Muscle of leg (tissue), 16 donors: ENCODE measurements at places on chromosomes 6 and 20. TPM values are rescaled to one million over a fixed set of nuclear protein-coding genes. Genes with fewer than 3 reads are reported as not detected.

DNA sequence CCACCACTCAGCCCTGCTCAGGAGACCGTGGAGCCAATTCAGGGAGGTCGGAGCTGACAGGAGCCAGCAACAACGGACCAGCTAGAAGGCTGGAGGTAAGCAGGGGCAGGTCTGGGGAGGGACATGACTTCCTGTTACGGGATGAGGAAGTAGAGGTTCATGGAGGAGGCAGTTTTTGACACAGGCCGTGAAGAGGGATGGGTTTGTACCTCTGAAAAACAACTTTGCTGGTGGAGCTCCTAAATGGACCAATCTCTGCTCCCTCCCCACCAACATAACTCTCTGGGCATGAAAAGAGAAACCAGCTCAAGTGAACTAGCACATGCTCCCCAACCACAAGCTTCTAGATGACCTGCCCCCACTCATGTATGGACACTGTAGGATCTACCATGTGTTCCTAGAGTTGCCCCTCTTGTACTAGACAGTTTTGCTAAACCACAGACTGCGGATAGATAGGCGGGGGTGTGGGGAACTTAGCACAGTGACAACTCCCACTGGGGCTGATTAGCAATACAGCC, 31.4 kb downstream of the RALGAPA2 start:
- no peaks in the 10 kb centered on the region for H3K27me3 ChIP-seq
- H3K4me3 ChIP-seq: no peak overlapping the region
- no peak overlapping the region for H3K27ac ChIP-seq
- DNase-seq: no peak
- H3K4me1 ChIP-seq: no peaks in the 10 kb centered on the region

DNA sequence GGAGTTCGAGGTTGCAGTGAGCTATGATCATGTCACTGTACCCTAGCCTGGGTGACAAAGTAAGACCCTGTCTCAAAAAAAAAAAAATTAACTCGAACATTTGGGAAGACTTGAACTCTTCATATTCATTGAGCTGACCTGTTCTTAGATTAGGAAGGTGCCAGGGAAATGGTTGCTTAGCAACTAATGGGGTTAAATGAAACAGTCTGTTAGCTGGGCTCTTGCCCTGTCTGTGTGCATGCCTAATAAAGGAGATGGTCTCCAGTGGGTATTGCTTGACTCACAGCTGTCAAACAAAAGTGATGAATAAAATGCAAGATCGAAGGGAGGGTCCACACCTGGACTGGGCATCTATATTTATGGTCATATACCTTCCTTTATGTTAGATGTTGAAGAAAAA, 101.8 kb downstream of the KLHL32 start:
- no peaks in the 10 kb centered on the region for H3K36me3 ChIP-seq
- no peaks in the 10 kb centered on the region for H3K4me1 ChIP-seq
- H3K27ac ChIP-seq: no peak overlapping the region
- no peak for DNase-seq
- H3K27me3 ChIP-seq: no peaks in the 10 kb centered on the region

GRCh38 chr6:30875244-30876038, 8.9 kb upstream of the DDR1 start:
- no peaks in the 10 kb centered on the region for H3K27me3 ChIP-seq
- H3K4me3 ChIP-seq: no peak overlapping the region
- DNase-seq: no peak
- no peak overlapping the region for H3K27ac ChIP-seq
- peaks cover 21% of the 10 kb centered on the region for H3K4me1 ChIP-seq

DNA sequence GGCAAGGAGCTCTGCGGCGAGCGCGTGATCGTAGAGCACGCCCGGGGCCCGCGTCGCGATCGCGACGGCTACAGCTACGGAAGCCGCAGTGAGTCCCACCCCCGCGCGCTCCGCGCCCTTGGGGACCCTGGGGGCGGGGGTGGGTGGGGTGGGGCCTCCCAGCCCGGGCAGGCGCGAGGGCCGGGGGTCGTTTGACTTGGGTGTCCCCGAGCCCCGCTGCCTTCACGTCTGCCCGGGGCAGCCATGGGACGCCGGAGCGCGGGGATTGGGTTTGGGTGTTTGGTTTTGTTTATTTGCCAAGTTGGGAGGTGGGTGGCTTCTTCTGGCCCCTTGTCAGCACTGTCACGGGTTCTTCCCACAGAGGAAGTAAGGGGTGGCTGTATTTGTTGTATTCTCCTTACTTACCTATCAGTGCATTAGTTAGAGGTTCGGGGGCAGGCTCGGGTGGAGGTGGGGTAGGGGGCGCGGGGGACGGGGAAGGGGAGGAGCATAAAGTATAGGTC, 777 bp downstream of the SRSF6 start:
- no peaks in the 10 kb centered on the region for H3K27me3 ChIP-seq
- DNase-seq: peak; percentile 52
- H3K36me3 ChIP-seq: peaks cover 27% of the 10 kb centered on the region
- H3K27ac ChIP-seq: peak overlapping the region; percentile 99
- peak overlapping the region; percentile 98 for H3K4me3 ChIP-seq
- peaks cover 9% of the 10 kb centered on the region for H3K4me1 ChIP-seq

DNA sequence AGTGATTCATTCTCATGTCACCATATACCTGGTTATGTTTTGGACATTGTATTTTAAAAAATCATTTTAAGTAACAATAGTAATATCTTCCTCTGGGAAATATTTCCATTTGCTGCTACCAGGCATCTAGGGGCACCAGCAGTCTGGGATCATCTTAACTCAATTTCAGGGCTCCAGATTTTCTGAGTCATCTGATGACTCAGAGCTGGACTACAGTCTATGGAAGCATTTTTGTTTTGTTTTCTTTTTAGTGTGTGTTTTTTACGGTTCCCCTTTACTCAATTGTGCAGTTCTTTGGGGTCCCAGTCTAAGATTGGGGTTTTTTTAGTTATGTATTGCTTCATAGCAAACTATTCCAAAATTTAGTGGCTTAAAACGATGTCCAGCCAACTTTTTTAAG, 5.7 kb upstream of the FKBP5 start:
- no peak overlapping the region for H3K27ac ChIP-seq
- no peak for DNase-seq
- no peaks in the 10 kb centered on the region for H3K36me3 ChIP-seq
- H3K27me3 ChIP-seq: no peaks in the 10 kb centered on the region
- no peaks in the 10 kb centered on the region for H3K4me1 ChIP-seq

DNA sequence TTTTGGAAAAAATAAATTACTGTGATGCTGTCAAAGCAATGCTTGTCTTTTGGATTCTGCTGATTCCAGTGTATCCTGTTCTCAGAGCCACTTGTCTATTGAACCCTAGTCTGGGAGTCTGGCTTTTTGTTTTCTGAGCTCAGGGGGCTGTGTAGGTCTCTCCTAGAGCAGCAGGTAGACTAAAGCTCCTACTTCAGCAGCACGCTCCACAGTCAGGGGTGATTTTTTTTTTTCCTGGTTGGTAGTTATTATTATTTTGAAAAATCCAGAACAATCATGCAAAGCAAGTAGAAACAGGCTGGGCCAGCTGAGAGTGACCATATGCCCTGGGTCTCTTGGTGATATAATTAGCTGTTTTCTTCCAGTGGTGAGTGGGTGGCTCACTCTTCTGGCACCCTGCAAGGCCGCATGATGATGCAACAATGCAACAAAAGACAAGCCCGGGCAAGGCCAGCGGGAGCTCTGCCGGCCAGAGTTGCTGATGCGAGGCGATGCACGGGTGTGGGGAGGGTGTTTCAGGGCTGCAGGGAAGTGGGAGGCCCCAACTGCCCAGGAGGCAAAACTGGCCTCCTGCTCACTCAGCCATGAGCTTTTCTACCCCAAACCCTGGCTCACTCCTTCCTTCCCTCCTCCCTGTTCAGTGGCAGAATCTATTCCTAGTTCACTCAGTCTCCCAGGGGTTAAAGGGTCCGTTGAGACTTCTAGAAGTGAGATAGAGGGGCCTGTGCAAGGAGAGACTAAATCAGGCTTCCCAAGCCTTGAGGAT, 11.5 kb upstream of the CDKN1A start:
- DNase-seq: peak; percentile 66
- no peak overlapping the region for H3K27ac ChIP-seq
- H3K36me3 ChIP-seq: no peaks in the 10 kb centered on the region
- H3K4me3 ChIP-seq: no peak overlapping the region
- H3K4me1 ChIP-seq: peaks cover 35% of the 10 kb centered on the region

- H3K4me1 ChIP-seq: no peaks in the 10 kb centered on the region
- no peak overlapping the region for H3K27ac ChIP-seq
- no peaks in the 10 kb centered on the region for H3K27me3 ChIP-seq
Observed at GRCh38 chr6:8914700-8915099, 479.4 kb upstream of the SLC35B3 start.

- H3K4me1 ChIP-seq: peaks cover 13% of the 10 kb centered on the region
- no peak for DNase-seq
- H3K27me3 ChIP-seq: no peaks in the 10 kb centered on the region
- no peak overlapping the region for H3K27ac ChIP-seq
Observed at GRCh38 chr6:47251396-47251795, 58.3 kb downstream of the TNFRSF21 start.

DNA sequence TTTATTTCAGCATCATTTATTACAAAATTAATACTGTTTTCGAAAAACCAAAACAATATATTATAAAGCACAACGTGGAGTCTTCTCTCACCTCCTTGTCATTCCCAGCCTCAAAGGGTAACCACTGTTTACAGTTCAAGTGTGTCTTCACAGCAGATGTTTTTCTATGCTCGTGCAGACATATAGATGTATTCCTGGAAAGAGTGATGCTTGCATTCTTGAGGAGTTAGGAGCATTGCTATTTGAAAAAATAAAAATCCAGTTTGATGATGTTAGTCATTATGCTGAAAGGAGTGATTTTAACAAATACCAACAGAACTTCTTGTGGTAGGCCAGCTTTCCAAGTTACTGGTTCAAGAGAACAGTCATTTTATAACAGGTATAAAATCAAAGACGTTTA, 234.9 kb downstream of the BCKDHB start:
- no peak overlapping the region for H3K4me3 ChIP-seq
- H3K27ac ChIP-seq: peak overlapping the region; percentile 65
- DNase-seq: peak; percentile 91
- no peaks in the 10 kb centered on the region for H3K4me1 ChIP-seq
- H3K36me3 ChIP-seq: no peaks in the 10 kb centered on the region
- H3K27me3 ChIP-seq: no peaks in the 10 kb centered on the region

DNA sequence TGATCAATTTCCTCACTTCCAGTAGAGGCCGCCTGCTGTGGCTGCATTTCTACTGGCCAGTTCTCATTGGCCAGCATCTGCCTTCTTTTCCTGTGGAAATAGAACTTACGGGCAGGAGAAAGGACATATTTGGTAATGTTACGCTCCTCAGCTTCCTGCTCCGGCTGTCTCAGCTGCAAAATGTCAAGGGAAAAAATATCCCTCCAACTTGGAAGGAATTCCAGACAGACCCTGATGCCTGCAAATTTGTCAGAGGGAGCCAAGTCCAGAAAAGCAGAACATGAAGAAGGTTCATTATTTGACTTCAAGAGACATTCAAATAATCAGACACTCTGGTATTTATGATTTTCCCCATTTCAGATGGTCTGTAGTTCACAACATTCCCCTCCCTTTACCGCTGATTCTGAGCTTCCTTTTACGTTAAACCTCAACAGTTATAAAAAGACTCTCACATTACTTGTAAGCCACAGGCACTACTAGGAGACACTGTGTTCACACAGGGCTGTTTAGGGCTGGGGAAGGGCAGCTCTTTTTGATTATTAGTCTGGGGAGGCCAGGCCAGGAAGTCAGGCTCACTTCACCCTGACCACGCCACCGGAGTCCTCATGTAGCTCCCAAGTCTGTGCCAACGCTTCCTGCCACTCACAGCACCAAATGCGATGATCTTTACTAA, 179.6 kb upstream of the CCN2 start:
- DNase-seq: peak; percentile 98
- H3K4me1 ChIP-seq: peaks cover 30% of the 10 kb centered on the region
- no peaks in the 10 kb centered on the region for H3K36me3 ChIP-seq

GRCh38 chr6:20313051-20313450, 88.6 kb upstream of the E2F3 start:
- no peaks in the 10 kb centered on the region for H3K36me3 ChIP-seq
- no peaks in the 10 kb centered on the region for H3K27me3 ChIP-seq
- no peak overlapping the region for H3K4me3 ChIP-seq
- DNase-seq: no peak
- H3K27ac ChIP-seq: no peak overlapping the region
- H3K4me1 ChIP-seq: no peaks in the 10 kb centered on the region

DNA sequence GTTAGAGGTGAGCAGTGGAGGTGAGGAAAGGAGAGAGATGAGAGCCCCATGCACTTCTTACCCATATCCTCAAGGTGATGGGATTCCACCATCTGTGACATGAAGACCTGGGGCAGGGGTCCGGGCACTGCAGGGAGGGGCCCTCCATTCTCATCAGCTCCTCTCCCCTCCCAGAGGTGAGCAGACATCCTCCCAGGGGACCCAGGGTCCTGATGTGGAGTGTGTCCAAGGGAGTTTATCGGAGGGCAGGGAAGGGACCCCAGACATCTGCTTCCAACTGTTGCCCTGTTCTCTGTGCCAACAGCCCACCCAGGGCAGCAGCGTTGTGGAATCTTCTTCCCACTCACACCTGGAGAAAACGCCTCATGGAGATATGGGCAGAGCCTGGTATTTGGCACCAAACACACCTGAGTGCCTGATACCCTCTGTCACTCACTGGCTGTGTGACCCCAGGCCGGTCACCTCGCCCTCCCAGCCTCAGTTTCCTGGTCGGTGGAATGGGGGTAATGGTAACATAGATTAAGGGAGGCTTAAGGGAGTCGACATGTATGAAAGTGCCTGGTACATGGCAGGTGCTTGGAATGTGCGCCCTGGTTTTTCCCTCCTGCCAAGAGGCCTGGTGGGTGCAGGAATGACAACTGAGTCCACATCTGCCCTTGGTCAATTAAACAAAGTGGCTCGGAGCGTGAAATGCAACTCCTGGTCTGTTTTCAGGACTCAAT, 227.9 kb downstream of the PREX1 start:
- no peak overlapping the region for H3K4me3 ChIP-seq
- H3K27ac ChIP-seq: no peak overlapping the region

DNA sequence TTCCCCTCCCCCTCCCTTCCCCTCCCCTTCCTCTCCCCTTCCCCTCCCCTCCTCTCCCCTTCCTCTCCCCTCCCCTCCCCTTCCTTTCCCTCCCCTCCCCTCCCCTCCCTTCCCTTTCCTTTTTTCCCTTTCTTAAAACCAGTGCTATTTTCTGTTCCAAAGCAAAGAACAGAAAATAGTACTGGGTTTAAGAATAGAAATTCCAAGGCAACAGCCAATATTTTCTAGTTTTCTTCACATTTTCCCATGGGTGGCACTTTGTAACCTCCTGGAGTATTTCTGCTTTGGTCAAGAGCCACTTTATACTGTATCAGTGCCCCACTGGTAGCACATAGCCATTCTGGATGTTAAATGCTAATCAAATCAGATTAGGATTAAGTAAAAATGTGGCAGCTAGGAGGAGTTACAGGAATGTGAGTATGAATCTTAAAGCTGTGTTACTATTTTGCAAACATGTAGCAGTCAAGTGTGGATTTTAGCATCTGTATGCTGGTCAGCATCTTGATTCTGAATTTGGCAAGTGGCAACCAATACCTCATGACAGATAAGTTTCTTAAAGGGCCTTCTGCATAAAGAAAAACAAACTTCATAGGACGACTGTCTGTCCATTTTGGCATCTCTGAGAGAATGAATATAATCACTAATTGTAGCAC, 126.4 kb downstream of the CEP57L1 start:
- H3K27ac ChIP-seq: no peak overlapping the region
- no peaks in the 10 kb centered on the region for H3K27me3 ChIP-seq
- peaks cover 3% of the 10 kb centered on the region for H3K4me1 ChIP-seq
- H3K4me3 ChIP-seq: no peak overlapping the region
- peak; percentile 31 for DNase-seq

HNF4A gene
- under 0.01 TPM for total RNA-seq

REV3L gene
- 50.9 TPM for total RNA-seq

SNX14 gene
- 54.5 TPM for total RNA-seq

CST4 gene
- not detected for total RNA-seq

TRIM31 gene
- total RNA-seq: not detected

PTCRA gene
- not detected for total RNA-seq

ZC2HC1B gene
- total RNA-seq: 0.53 TPM

UST gene
- total RNA-seq: 10.1 TPM

LY6G6D gene
- total RNA-seq: 0.58 TPM

DUSP15 gene
- 1.6 TPM for total RNA-seq

IRF4 gene
- total RNA-seq: 1.8 TPM
